Spleen (tissue), 13 donors: ENCODE measurements at places on chromosomes 3 and 15.
A peak's percentile ranks its signal among the peaks of the same experiment; 100 is the strongest.

DNA sequence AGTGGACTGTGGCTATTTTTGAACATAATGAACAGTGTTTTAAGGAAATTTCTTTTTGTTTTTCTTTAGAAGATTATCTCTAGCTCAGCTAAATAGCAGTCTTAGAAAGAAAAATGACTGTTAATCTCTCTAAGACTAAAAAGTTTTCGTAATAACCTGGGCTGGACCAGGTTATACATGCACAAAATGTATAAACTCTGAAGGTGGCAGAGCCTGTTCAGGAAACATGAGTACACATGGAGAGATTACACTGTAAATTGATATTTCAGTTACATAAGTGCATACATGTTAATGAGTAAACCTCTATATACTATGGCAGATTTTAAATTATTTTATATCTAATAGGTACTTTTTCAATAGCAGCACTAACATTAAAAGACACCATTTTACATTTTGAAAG is 258.2 kb upstream of the CFAP20DC start:
- DNase-seq, result no peak

DNA sequence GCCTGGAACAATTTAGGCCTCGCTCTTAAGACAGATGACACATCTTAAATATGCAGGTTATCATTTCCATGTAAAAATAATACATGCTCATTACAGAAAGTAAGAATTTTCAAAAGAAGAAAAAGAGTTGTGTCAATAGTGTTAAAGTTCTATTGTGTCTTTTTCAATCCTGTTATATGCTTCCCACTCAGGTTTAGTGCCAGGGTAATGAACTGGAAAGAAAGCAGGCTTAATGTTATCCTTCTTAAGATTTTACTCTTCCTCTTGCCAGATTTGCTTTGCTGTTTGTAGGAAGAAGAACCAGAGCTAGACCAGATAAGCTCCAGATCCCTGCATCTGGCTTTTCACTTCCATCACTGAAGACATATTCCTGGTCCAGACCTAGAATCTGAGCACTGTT is 128.6 kb downstream of the TPRG1 start:
- no peak for DNase-seq

- DNase-seq, result no peak
Observed at GRCh38 chr3:171824824-171825221, 14.5 kb upstream of the PLD1 start.

GRCh38 chr3:149650828-149651227 is 7.0 kb downstream of the WWTR1 start:
- no peak for DNase-seq

GRCh38 chr3:109851854-109852253 is 514.5 kb upstream of the DPPA4 start:
- no peak for DNase-seq

DNA sequence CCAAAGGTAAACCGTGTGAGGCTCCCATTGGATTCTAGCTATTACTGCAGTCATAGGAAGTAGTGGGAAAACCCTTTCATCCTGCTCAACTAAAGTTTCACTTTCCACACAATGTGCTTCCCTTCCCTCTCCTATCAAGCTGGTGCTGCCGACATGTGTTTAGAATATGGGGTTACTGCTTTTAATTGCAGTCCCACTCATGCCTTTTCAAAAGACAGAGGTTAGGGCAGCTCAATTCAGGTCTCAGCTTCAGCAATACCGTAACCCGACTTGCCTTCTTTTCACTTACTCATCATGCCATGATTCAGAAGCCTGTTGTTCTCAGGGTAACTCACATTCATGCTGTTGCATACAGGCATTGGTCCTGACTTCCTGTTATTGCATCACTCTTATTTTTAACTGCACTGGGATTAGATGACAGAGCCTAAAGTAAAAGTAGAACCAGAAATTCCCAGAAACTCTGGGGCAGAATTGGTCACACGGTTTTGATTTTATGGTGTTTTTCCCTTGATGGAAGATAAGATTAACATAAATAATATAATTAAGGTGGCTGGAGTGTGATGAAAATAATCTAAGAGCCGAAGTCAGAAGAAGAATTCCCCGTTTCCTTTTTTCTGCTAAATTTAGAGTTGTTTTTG is 45.7 kb downstream of the C2CD4B start:
- DNase-seq, result no peak

- no peak for DNase-seq
Observed at GRCh38 chr3:119181765-119182164, 8.4 kb downstream of the UPK1B start.

DNA sequence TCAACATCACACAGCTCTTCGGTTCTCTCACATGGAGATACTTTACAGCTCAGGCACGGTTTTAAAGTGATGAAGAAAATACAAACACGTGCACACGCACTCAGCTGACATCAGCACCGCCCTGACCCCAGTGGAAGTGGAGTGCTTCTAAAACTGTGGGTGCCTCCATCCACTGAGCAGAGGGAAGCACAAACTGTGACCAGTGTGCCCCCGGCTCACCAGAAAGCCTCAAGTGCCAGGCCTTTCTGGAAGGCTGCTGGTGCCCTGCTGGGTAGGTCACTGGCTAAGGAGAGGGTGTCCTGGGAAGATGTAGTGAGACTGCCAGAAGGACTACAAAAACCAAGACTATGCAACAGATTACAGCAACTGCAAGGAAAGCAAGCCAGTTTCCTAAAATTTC is 78.5 kb downstream of the OCA2 start:
- no peak for DNase-seq

- no peak for DNase-seq
Observed at GRCh38 chr3:123758081-123758564, 126.0 kb downstream of the MYLK start.

- DNase-seq, result no peak
Observed at GRCh38 chr15:98398056-98398455, 250.3 kb upstream of the IGF1R start.

- DNase-seq, result no peak
Observed at GRCh38 chr15:25743548-25744275, 119.4 kb downstream of the ATP10A start.

GRCh38 chr3:140927279-140928069 is 14.2 kb upstream of the SLC25A36 start:
- DNase-seq, result no peak

- peak; percentile 82 for DNase-seq
Observed at GRCh38 chr3:10437272-10437994, 68.0 kb downstream of the ATP2B2 start.

DNA sequence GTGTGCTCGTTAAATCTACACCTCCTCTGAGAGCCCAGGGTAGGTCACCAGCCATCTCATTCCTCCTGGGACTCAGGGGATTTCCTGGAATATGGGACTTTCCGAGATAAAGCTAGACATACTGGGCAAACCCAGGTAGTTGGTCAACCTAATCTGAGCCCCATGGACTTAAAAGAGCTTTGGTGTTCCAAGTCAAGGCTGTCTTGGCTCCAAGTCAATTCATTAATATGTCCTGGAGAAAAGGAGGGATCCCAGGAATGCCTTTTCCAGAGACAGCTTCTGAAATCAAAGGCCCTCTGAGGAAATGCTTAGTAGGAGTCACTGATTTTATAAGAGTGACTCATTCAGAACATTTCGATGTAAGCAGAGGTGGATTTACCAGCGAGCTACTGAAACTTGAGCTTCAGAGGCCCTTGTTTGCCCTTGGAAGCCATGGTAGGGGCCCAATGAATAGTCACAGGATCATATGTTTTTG is 137.3 kb upstream of the UBE2E1 start:
- no peak for DNase-seq

DNA sequence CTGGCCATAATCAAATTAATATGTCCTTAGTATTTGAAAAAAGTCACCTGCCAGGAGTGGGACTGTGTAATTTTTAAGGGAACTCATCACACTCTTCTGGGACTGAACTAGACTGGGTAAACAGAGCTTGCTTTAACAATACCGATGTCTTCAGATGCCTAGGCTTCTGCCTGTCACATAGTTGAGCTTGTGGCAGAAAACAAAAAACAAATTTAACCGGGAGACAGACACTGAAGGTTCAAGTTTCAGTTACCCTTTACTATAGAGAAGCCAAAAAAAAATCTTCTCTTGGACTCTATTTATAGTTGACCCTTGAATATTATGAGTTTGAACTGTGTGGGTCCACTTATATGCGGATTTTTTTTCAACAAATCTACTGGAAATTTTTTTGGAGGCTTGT is 10.8 kb downstream of the PPP1R2 start:
- DNase-seq, result no peak

GRCh38 chr3:101862416-101863165 is 13.3 kb downstream of the NFKBIZ start:
- no peak for DNase-seq

DNA sequence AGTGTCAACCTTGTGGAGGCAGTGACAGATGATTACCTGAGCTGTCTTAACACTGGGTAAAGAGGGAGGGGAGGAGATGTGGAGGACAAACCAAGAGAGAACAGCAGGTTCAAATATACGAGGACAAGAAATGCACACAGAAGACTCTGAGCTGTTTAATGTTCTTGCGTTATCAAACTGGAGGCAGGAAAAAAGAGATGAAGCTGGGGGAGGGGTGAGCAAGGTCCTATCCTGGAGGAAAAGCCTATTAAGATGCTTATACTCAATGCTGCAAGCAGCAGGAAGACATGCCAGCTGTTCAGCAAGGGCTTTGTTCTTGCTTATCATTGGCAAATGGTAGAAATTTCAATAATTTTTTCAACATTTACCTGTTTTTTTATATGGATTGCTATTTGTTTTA is 345.7 kb upstream of the TRIM42 start:
- DNase-seq, result no peak

- no peak for DNase-seq
Observed at GRCh38 chr15:96261575-96262034, 68.9 kb upstream of the NR2F2 start.

DNA sequence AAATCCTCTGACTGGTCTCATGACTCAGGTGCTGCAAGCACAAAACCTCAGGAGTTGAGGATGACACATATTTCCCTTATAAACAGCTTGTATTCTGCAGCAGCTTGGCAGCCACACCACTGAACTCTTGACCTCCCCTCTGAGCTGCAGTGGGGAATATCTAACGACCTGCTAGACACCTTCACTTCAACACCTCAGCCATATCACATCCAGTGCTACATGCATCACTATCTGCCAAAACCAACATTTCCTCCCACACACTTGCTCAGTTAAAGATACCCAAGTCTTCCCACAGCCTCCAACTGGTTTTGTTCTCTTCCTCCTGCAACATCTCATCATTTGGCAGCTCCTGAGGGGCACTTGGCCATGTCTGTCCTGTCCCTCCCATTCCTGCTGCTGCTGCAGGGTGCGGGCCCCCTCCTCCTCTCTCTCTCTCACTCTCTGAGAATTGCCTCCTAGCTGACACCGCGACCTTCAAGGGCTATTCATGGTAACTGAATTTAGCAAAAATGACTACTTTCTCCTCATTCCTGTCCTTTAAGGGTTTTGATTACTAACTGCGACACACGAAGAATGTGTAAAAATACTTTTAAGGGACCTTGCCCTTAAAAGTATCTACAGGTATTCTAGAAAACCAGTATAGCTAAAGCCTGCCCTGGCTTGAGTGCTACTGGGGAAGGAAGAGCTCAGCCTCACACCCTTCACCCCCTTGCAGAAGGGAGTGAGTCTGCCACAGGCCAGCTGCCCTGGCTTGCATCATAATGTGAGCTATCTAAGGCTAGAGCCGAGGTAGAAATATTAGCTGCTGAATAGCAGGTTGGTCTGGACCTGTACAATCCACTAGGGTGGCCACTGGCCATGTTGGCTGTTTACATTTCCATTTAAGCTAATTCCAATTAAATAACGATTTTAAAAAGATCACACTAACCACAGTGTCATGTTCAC is 5.0 kb upstream of the CCR9 start:
- no peak for DNase-seq

DNA sequence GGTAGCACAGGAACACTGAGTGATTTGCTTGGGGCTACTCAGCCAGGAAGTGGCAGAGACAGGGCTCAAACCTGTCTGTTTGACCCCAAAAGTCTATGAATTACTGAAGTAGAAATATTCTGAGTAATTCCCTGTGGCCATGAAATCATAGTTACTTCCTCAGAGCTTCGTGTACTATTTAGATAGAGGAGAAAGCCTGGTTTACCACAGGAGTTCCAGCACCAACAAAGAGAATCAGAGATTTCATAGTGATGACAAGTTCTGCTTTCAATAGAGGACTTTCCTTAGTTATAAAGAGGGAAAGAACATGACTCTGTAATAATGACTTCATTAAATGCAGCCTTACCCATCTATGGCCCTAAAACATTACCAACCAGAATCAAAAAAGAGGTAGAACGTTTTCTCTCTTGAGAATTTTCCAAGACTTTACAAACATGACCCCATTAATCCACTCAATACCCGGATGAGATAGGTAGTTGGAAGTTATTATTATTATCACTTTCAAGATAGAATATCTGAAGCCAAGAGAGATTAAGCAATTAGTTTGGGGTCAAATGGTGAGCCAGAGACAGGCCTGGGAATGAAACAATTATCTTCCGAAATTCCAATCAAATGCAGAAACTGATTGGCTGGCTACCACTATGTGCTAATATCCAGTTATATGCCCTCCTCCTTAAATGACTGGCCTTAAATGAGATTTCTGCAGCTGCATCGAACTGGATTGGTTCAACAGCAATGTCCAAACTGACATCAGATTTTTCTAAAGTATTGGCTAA is 13.6 kb upstream of the WNT5A start:
- DNase-seq, result no peak

GRCh38 chr3:94596141-94596540 is 533.3 kb downstream of the NSUN3 start:
- no peak for DNase-seq

DNA sequence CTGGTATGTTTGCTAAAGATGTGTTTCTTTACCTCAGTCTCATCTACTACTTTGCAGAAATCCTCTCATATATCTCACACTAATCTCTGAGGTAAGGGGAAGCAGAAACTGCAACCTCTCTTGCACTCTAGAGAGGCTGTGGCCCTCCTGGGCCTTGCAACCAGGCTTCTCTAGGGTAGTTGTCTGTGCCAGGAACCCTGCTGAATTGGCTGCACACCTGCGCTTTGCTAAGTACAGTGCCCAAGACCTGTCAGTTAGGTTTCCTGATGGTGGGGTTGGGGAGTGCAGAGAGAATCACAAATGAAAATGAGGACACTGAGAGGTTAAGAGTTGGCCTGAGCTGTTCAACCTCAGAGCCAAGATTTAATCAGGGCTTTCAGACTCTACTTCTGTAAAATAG is 117.2 kb upstream of the PLXNA1 start:
- no peak for DNase-seq

- DNase-seq, result no peak
Observed at GRCh38 chr15:81161851-81162250, 27.8 kb downstream of the CFAP161 start.

- no peak for DNase-seq
Observed at GRCh38 chr3:143538061-143538460, 310.2 kb downstream of the SLC9A9 start.

DNA sequence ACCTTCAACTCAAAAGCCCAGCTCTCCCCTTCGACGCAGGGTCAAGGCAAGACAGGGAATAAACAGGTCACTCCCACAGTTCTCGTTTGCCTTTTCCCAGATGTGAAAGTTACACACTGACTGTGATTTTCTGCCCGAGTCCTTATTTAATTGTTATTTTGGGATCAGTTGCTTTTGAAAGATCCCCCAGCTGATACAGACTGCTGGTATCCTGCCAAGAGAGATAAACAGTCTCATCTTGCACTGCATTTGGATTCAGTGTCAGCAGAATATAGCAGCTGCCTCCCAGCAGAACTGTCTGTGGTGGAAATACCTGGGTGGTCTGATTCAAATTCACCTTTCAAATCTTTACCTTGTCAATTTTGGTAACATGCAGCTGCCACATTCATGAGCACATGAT is 56.0 kb upstream of the FAM3D start:
- DNase-seq, result no peak
